Hematopoietic multipotent progenitor cell treated with erythropoietin and hydrocortisone succinate and interleukin-3 and kit ligand, for 8 days (in vitro differentiated cells): ENCODE measurements at places on chromosomes 16 and 17.

DNA sequence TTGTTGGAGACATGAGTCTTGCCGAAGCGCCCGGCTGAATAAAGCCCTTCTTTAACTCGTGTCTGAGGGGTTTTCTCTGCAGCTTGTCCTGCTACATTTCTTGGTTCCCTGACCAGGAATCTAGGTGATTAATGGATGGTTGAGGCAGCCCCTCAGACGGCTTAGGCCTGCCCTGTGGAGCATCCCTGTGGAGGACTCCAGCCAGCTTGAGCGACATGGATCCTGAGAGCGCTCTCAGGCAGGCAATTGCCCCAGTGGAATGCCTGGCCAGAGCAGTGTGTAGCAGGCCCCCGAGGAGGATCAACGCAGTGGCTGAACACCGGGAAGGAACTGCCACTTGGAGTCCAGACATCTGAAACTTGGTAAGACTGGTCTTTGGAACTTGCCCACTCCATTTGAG, 17.3 kb upstream of the ENDOV start:
- no peak for DNase-seq

DNA sequence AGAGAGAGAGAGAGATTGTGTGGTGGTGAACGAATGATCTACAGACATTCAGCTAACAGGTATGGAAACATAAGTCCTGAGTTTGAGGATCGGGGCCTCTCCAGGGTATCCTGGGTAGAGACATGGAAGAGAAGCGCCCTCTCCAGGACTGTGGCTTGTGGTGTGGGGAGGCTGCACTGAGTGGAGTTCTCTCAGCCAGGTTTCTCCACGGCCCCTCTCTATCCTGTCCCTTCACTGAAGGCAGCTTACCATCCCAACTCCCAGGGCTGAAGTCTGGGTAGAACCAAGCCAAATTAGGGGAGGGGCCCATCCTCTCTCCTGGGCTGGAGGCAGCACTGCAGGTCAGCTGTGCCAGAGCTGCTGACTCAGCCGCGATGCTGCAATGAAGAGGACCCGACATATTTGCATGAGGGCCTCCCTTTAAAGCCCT, 6.2 kb downstream of the C1QL1 start:
- DNase-seq = no peak

- peak; percentile 20 for DNase-seq
These were observed 12.3 kb upstream of the UBE2I start for GRCh38 chr16:1297018-1297696.

DNA sequence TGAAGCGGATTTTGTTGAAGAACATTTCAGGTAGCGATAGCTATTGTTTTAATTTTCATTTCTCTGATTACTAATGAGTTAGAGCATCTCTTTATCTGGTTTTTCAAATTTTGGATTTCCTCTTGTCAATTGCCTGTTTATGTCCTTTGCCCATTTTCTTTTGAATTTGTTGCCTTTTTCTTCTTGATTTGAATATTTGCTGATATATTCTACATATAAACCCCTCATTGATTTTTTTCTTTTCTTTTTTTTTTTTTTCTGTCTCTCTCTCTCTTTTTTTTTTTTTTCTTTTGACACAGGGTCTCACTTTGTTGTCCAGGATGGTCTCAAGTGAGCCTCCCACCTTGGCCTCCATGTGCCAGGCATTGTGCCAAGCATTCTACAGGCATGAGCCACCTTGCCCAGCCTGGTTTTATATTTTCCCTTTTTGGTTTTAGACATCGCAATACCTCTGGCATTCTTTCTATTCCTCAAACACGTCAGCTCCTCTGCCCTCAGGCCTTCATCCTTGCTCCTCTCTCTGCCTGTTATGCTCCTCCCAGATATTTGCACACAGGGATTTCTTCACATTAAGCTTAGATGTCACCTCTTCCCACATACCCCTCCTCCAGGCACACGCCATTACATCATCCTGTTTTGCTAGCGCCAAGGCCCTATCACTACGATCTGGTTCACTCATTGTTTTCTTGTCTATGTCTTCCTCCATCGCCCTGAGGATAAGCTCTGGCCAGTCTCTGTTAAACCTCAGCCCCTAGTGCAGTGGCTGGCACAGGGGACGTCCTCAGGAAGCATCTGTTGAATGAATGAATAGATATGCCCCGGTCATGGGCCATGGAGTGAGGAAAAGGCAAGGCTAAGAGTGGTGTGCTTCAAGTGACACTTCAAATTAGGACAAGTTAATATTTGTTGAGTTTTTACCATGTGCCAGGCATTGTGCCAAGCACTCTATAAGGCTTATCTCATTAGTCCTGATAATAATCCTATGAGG, 8.6 kb downstream of the SARM1 start:
- DNase-seq = no peak

DNA sequence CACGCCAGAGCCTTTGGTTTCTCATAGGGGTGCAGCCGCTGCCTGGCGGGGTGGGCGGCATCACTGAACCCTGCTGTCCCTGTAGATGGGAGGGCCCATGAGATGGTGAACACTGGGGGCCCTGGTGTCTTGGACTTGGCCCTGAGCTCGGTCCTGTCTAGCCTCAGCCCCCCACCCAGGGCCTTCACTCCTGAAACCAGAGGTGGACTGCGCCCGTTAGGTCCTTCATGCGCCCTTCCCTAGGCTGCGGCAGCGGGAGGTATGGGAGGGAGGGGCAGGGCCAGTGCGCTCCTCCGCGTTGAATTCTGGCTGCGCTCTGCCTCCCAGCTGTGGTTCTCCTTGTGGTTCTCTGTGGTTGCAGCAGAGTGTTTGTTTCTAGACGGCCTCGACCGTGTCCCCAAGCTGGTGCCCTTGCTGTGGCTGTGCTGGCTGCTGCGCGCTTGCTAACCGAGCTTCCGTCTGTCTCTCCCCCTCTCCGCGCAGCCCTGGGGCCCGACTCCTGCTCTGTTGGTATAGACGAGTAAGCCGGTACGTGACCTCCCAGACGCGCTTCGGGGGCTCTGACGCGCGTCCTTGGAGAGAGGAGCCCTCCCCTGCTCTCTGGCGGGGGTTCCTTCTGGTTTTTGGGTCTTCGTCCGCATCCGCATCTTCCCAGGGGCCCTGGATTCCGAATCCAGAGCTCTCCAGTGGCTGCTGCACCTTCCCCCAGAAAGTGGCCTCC, 7.4 kb upstream of the NUDT16L1 start:
- DNase-seq = no peak

DNA sequence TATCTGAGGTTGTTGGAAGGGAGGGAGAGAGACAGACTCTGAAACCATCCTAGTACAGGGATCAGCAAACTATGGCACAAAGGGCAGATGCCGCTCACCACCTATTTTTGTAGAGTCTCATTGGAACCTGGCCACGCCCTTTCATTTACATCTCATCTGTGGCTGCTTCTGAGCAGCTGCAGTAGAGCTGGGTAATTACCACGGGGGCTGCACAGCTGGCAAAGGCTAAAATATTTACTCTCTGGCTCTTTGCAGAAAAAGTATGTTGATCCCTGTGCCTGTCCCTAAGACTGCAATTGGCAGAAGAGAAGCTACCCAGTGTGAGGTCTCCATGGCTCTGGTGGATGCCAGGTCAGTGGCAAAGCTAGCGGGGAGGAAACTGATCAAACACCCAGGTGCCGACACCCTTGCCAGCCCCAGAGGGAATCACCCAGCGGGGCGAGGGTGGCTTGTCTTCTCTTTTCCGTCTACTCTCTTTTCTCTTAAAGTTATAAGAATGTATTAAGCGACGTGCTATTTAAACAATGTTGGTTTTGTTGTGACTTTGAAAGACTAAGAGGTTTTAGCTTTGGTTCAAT, 14.0 kb downstream of the CEP295NL start:
- no peak for DNase-seq
